NCI-H1417 treated with DMSO at 0.1 percent for 48 hours (cell line): ENCODE measurements at places on chromosomes 2 and 18.
A peak's percentile ranks its signal among the peaks of the same experiment; 100 is the strongest.

- DNase-seq = no peak
These were observed 116.3 kb upstream of the KLHL29 start for GRCh38 chr2:23268467-23269263.

GRCh38 chr18:3180325-3180724 lies 39.4 kb downstream of the MYOM1 start:
- no peak for DNase-seq

- peak; percentile 40 for DNase-seq
These were observed 185.0 kb upstream of the RASGRP3 start for GRCh38 chr2:33291278-33292013.

- no peak for DNase-seq
These were observed 102.0 kb upstream of the CXCR4 start for GRCh38 chr2:136219963-136220362.

- DNase-seq = no peak
These were observed 12.0 kb downstream of the SERPINE2 start for GRCh38 chr2:224027070-224027469.

GRCh38 chr2:32666704-32667103 lies 38.9 kb downstream of the TTC27 start:
- no peak for DNase-seq

DNA sequence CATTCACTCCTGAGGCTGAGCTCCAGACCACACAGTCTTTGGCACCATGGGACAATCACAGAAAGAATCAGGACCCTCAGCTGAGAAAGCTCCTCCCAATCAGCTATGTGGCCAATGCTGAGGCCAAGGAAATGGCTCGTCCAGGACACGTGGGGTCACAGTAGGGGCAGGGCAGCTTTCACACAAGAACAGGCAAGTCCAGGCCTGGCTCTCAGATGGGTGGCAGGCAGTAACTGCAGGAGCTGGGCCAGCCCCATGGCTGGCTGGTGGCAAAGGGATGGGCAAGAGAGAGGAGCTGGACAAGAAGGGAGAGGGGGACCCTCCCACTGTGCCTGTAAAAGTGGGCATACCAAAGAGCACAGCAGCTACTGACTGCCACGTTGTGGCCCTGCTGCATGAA lies 12.2 kb upstream of the EDAR start:
- no peak for DNase-seq

DNA sequence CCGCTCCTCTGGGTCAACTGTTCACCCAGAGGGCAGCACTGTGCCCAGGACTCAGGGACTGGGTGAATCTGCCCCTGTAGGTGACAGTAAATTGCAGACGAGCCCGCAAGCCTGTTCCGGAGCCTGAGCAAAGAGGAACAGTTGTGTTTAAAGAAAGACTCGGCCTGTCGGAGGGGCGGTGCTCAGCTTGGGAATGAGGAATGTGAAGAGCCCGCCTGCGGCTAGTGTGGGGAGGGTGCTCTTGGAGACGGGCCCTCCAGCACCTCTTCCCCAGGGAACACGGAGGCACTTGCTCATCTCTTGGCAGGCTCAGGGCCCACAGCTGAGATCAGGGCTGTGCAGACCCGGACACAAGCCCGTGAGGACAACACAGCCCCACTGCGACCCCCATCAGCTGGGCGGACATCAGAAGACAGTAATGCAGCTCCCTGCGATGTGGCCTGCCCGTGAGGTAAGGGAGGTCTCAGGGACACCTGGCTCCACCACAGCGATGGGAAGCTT lies 299.0 kb downstream of the NDUFA10 start:
- DNase-seq = no peak

DNA sequence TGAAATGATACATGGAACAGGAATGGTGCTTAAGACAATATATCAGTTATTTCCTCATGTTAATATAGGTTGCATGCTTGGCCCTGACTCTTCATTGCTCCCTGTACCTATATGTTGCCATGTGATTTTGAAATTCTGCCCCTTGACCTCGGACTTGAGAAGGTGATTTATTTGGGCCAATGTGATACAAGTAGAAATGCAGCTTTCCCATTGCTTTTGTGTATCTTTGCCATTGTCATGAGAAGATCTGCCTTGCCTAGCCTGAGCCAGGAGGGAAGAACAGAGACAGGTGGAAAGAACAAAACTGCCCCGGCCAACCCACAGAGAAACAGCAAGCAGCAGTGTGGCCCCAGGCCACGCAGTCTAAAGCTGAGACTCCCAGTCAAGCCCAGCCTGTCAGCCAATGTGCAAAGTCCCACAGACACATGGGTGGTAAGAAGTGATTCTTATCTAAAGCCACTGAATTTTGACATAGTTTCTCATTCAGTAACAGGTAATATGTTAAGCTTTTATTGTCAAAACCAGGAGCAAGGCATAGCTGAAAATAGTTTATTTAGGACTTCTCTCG lies 245.7 kb upstream of the RND3 start:
- no peak for DNase-seq

DNA sequence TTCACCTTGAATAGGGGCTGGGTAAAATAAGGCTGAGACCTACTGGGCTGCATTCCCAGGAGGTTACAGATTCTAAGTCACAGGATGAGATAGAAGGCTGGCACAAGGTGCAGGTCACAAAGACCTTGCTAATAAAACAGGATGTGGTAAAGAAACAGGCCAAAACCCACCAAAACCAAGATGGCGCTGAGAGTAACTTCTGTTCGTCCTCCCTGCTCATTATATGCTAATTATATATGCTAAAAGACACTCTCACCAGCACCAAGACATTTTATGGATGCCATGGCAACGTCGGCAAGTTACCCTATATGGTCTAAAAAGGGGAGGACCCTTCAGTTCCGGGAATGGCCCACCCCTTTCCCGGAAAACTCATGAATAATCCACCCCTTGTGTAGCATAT lies 711.5 kb upstream of the KLHL29 start:
- DNase-seq = no peak

DNA sequence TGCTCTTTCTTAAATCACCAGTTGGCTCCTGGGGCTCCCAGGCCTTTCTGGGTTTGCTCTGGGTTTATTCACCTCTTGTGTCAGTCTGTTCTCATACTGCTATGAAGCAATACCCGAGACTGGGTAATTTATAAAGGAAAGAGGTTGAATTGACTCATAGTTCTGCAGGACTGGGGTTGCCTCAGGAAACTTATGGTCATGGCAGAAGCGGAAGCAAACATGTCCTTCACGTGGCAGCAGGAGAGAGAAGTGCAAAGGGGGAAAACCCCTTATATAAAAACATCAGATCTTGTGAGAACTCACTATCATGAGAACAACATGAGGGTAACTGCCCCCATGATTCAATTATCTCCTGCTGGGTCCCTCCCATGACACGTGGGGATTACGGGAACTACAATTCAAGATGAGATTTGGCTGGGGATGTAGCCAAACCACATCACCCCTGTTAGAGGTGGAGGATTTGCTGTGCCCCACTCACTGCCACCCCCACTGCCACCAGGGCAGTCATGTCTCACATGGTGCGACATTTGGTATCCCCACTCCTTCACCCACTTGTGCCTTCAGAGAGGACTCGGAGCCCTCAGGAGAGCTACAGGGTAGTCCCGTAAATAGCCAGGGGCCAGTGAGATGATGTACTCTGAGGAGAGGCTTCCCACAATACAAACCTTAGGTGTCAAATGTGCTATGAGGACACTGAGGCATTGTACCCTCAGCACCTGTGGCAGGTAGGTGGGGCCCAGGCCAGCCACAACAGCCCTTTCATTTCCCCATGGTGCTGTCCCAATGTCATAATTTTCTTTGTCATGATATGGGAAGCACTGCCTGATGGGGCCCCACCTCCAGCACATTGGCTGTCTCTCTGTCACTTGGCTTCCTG lies 35.7 kb downstream of the CDC42EP3 start:
- no peak for DNase-seq

DNA sequence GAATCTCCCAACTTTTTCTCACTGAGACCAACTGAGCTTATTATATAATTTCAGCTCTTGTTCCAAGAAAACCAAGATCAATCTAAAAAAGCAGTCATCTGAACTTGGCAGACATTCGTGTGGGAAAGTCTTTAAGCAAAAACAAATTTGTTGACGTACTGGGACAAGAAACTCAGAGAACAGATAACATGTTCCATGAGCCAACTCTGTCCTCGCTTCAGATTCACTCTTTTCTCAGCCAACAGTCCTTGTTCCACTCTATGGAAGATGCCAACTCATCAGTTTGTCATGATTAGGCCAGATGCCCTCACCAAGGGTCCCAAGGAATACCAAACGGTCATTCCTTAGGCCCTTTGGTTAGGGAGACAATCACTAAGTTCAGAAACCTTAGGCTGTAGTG lies 224.2 kb upstream of the CTAGE1 start:
- DNase-seq = no peak

DNA sequence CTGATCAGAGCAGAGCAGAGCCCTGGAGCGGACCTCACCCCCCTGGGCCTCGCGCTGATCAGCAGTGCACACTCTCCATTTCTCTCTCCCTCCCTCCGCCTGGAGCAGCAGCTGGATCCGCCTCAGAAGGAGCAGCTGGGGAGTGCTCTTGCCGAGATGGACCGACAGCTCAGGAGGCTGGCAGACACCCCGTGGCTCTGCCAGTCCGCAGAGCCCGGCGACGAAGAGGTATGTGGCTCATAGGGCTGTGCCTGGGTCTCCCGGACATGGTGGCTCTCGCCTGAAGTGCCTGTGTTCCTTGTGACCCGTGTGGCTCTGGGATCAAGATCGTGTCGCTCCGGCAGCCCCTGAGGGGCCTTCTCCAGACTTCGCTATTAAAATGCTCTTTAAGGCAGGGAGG lies 102.5 kb downstream of the USP40 start:
- no peak for DNase-seq

DNA sequence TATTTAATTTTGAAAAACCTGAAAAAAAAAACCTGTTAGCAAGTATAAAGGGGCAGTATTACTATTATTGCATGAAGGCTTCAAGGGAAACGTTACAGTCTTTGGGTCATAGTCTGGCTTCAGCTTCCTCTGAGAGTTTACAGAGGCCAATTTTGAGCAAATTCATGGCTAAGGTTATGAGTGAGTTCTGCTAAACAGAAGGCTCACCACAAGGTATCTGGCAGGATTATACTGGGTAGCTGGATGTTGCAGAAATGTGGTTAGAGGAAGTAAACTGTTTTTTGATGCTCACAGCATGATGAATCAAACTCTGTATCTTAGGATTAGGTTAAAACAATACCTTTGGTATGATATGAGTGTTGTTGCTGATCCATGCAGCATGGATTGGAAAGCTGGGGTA lies 9.3 kb downstream of the MRPL19 start:
- no peak for DNase-seq

GRCh38 chr18:50982802-50983179 lies 15.0 kb downstream of the ELAC1 start:
- DNase-seq = no peak

GRCh38 chr2:13240061-13240460 lies 523.3 kb downstream of the TRIB2 start:
- DNase-seq = no peak

DNA sequence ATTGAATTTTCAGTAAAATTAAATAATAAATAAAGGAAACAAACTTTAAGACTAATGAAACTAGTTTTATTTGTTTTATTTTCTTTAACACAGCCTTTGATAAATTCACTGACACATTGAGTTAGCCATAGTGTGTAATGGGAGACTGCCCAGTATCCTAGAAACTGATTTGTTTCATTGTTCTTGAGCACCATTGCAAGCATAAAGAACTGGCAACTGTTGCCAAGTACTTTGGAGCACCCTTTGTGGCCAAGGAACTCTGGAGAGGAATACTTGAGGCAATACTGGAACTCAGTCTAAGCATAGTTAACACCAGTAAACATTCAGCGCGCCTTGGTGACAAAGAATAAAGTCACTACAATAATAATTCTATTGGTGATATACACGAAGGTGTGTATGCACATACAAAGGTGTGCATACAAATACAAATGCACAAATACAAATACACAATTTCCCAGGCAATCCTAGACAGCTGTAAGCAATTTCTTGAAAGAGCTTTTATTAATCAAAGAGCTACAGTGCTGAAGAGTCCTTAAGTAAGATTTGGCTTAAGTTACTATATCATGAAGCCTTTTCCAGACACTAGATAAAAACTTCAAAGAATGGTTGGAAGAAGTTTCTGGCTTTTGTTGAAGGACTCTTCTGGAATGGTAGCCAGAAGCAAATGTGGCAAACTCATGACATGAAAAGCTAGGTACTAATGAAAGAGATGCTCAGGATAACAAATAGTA lies 1371.2 kb downstream of the LRP1B start:
- DNase-seq = no peak

DNA sequence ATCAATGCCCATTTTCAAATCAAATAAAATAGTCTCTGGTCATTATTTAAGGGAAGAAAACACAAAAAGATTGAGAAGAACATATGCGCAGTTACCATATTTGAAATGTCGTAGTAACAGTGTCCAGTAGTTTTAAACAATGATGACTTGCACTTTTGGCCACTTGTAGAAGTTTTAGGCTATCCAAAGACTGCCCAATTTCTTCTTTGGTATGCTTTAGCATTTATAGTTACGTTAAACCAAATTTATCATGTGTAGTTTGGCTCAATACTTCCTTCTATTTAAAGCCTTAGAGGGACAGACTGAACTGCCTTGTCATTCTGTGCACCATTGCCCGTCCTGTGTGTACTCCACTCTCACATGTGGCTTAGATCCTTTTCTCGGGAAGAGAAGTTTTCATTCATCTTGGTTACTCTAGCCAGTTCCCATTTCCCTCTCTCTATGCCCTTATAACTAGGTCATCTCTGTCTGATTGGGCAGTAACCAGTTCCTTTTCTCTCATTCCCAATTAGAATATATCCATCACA lies 84.8 kb upstream of the TTN start:
- DNase-seq = no peak

GRCh38 chr2:121232626-121233265 lies 52.3 kb downstream of the TFCP2L1 start:
- DNase-seq = no peak

GRCh38 chr2:29309090-29310029 lies 194.1 kb downstream of the CLIP4 start:
- no peak for DNase-seq

DNA sequence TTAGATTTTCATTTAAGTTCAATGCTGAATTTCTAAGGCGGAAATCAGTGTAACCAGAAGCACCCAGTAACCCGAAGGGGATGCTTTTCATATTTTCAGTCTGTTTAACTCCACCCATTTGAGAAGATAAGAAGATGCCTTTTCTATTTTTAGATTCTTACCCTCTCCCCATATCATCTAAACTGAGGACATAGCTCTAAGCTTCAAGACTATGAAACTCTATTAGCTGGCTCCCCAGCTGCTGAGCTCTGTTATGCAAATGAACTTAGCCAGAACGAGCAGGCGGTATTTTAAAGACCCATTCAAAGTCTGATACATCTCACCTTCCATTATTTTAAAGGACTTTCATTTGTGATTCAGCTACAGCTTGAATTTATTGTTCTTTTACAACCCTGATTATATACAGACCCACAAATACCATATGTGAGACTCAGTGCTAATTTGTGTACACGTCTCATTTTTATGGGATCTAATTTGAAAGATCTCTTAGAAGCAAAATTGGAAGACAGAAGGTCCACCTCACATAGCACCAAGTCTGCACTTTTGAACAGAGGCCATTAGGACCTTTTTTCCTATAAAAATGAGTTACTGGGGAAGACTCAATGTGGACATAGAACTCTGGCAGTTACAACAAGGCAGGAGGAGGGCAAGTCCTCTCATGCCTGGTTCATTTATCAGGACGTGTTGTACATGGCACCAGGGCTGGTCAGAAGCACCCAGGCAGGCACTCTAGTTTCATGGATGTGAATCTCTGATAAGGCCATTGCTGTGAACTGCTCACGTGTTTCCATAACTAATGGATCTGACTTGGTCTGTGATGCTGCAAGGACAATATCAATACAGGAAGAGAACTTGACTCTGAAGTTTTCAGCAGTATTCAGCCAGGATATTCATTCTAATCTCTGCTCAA lies 16.3 kb downstream of the CDC42EP3 start:
- DNase-seq = no peak

- DNase-seq = no peak
These were observed 214.8 kb downstream of the SP3 start for GRCh38 chr2:173750353-173750801.
